ENCODE measurements at places on chromosomes 3 and 15.

- no peak for DNase-seq
Observed at GRCh38 chr3:139935866-139936817, 1.2 kb downstream of the CLSTN2 start.

DNA sequence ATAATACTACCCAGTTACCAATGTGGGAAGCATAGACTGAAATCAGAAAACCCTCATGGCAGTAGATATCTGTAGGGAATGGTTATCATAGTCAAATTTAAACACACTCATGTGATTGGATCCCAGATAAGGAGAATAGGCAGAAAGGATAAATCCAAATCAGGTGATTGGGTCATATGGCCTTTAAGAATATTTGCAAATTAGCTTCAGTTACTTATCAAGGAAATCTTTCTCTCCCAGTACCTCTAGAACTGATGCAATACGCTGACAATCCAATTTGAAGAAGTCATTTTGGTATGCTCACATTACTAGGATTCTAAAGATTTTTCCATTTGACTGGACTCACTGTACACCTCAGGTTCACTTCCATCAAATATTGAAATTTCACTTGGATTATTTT is 87.7 kb upstream of the MNS1 start:
- DNase-seq = no peak

GRCh38 chr3:170757038-170757437 is 113.0 kb downstream of the RPL22L1 start:
- no peak for DNase-seq

DNA sequence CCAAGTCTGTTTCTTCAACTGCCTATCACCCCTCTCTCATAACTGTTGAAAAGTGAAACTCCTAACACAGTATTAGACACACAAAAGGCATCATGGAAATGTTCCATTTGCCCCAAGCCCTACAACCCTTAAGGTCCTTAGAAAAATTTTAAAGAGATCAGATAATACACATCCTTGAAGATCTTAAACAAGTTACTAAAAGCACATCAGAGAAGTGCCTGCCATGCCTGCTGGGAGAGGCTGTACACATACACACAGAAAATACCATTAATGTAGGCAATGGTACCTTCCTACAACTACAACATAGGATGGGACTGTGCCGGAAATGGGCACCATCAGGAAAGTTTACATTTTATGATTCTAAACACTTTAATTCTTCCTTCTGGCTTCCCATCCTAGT is 3.3 kb downstream of the ADAM10 start:
- DNase-seq = no peak

DNA sequence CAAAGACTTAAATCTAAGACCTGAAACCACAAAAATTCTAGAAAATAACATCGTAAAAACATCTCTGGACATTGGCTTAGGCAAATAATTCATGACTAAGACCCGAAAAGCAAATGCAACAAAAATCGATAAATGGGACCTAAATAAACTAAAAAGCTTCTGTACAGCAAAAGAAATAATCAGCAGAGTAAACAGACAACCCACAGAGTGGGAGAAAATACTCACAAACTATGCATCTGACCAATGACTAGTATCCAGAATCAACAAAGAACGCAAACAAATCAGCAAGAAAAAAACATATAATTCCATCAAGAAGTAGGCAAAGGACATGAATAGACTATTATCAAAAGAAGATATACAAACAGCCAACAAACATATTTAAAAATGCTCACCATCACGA is 749.4 kb downstream of the PLOD2 start:
- DNase-seq = no peak

- no peak for DNase-seq
Observed at GRCh38 chr15:29939404-29939803, 117.1 kb upstream of the TJP1 start.

GRCh38 chr3:49711489-49711888 is 8.0 kb downstream of the AMIGO3 start:
- DNase-seq = no peak

DNA sequence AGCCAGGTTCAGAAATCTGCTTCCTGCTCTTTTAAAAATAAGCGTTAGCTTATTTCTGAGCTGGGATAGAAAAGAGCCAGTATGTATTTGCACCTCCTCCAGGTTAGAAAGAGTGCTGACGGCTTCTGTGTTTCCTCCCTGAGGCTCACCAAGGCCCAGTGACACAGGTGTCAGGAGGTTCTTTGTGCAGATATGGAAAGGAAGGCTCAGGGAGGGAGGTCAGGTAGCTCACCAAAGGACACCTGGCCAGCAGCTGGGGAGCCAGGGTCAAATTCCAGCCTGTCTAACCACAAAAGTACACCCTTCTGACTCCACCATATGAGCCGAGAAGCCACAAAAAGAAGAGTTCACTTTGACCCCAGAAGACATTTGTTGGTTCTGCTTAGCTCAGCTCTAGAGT is 201.0 kb upstream of the WNT5A start:
- DNase-seq = no peak

GRCh38 chr3:123422457-123422856 is 26.4 kb downstream of the ADCY5 start:
- no peak for DNase-seq

DNA sequence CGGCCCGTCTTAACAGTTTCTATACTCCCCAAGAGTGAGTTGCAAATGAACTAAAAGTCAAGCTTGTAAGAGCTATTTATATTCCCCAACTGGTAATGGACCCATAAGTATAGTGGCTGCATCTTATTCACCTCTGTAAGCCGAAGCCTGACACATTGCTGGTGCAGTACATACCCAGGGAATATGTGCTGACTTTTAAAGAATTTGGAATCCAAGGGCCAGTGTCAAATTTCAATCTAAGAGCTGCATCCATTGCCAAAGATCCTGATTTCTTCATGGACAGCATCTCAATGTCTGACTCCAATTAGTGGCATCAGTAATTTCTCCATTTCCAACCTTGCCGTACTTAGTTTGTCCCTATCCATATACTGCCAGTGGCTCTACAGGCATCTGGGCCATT is 42.0 kb downstream of the FRMD4B start:
- DNase-seq = no peak

DNA sequence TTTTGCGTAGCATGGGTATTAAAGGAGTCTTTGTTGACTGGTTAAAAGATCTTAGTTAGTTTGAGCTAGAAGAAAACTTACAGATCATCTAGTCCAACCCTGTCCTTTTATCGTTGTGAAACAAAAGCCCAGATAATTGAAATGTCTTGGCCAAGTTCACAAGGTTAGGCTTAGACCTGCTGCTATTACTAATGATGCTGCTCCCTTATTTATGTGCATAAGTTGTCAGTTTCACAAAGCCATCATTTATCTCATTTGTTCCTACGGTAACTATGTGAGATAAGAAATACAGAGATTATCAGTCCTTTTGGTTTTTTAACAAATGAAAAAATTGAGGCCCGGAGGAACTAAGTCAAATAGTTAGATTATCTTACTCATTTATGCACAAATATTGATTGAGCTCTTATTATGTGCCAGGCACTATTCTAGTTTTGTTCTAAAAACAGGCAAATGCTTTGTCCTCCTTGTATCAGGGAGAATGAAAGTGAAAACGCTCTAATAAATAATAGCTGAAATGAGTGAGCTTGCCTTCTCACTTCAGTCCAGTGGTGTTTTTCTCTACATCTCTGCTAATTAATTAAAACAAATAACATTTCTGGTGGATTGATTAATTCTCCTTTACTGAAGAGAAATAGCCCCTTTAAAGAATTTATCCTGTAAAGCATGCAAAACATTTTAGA is 49.1 kb upstream of the TPRG1 start:
- no peak for DNase-seq

DNA sequence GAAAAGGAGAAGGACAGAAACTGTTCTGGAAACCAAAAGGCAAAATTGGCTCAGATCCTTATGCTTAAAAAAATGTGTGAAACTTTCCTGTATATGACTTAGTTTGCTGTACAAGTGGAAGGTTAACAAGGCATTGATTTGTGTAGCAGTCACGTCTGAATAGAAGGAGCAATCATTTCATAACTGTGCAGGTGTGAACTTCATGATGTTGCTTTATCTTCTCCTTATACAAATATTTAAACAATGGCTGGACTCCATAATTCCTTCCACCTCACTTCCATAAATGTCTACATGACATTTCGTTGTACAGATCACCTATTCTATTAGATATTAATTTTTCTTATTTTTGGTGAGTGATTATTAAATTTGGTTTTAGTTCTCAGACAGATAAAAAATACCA is 382.7 kb upstream of the NPAP1 start:
- no peak for DNase-seq

DNA sequence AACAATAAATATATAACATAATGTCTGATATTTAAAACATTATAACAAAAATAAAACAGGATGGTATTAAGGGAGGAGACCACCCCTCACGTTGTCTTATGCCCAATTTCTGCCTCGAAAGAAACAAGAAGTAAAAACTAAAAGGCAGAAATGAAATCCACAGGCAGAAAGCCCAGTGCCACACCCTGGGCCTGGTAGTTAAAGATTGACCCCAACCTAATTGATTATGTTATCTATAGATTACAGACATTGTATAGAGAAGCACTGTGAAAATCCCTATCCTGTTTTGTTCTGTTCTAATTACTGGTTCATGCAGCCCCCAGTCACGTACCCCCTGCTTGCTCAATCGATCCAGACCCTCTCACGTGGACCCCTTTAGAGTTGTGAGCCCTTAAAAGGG is 22.3 kb upstream of the ACP3 start:
- no peak for DNase-seq

- no peak for DNase-seq
Observed at GRCh38 chr3:112974178-112974517, 755 bp downstream of the CD200R1 start.

- DNase-seq = no peak
Observed at GRCh38 chr3:53491276-53491675, 3.1 kb upstream of the CACNA1D start.

DNA sequence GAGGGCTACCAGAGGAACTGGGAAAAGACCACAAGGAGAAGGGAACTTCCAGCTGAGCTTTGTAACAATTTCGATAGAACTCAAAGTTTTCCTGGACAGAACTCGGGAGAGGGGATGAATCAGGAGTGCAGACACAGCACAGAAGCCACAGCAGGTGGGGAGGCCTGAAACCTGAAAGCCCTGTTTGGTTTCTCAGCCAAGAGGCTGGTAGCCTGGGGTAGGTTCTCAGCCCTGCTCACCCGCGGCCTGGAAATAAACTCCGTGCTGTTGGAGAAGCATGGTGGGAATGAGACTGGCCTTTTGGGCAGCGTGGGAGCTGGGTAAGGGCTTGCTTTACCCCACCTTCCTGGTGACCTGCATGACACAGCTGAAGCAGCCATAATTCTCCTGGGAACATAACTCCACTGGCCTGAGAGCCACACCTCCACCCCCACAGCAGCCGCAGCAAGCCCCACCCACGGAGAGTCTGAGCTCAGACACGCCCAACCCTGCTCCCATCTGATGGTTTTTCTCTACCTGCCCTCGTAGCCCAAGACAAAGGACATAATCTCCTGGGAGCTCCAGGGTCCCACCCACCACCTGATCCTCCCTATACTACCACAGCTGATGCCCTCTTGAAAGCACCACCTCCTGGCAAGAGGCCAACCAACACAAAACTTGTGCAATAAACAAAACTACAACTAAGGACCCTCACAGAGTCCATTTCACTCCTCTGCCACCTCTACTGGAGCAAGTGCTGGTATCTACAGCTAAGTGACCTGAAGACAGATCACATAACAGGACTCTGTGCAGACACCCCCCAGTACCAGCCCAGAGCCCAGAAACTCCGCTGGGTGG is 52.5 kb upstream of the CHRM5 start:
- no peak for DNase-seq

- no peak for DNase-seq
Observed at GRCh38 chr15:52153900-52154895, 37.0 kb downstream of the GNB5 start.

DNA sequence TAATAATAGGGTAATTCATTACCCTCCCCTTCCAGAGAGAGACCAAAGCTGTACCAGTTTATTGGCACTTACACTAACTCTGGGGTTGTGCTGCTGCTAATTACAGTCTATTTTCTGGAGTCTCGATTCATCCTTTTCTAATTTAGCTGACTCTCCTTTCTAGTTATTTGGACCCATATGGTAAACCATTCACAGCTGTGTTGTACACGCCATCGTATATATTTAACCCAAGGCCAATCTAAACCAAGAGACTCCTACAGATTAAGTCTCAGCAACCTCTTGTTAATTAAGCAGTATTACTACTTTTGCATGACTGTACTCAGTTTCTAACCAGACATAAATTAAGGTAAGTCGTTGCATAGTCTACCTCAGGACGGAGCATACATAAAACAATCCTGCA is 22.5 kb downstream of the ANXA2 start:
- DNase-seq = no peak

DNA sequence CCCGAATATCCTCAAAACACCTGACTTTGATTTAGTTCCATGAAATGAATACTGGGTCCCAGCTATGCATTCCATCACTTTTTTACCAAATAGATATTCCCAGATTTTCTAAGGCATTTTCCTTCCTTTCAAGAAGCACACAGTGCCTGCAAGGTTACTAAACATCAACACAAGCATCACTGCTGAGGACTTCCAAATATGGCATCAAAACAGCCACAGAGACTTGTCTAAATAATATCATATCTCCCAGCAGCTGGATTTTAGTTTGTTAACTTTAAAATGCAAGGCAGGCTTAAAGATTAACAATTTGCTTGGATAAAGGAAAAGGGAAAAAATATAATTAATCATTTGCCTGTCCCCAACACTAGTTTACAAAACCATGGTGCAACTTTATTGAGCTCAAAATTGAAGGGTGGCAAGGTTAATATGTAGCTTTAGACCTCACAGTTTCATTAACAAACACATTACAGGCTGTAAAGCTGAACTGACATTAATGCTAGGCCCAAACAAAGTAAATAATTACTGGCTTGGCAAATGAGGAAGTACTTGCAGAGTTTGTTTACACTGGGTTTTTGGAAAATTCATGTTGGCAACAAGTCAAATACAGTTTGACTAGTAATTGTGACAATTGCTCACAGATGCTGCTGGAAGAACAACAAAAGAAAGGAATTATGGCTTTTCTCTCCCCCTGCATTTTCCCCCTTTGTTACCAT is 401.7 kb upstream of the CDIN1 start:
- DNase-seq = no peak

- no peak for DNase-seq
Observed at GRCh38 chr3:29871087-29871486, 590.2 kb downstream of the RBMS3 start.

GRCh38 chr3:84891851-84892250 is 66.9 kb upstream of the CADM2 start:
- DNase-seq = no peak

DNA sequence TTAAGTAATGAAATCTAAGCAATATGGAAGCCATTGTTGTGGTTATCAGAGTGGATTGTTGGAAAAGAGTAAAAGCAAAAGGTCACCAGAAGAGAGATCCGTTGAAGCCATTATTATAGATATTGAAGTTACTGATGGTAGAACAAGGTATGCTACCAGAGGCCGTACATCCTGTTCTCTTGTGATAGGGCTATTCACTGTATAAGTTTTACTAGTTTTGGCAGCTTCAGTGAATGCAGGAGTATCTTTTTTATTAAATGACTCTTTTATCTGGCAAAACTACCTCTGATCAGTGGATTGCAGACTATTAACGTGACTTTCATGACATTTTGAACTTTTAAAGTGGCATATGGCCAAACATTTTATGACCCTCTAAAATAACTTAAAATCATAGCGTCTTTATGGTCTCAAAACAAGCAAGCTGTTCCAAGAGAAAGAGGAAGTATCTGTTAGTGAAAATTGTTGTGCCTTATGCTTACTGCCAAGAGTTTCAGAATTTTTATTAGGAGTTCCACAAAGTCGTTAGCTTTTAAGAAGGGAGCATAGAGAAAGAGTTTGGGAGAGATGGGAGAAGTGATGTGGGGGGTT is 102.9 kb downstream of the LRRC49 start:
- no peak for DNase-seq

GRCh38 chr3:164687211-164687610 is 391.1 kb downstream of the SI start:
- DNase-seq = no peak

Measured in stimulated activated CD4-positive, alpha-beta T cell treated with anti-CD3 and anti-CD28 coated beads, TNF-alpha, amount 100 ng/mL, for 4 hours (primary cell).